ENCODE measurements at places on chromosomes 4 and X. TPM values are rescaled to one million over a fixed set of nuclear protein-coding genes. Genes with fewer than 3 reads are reported as not detected.

DNA sequence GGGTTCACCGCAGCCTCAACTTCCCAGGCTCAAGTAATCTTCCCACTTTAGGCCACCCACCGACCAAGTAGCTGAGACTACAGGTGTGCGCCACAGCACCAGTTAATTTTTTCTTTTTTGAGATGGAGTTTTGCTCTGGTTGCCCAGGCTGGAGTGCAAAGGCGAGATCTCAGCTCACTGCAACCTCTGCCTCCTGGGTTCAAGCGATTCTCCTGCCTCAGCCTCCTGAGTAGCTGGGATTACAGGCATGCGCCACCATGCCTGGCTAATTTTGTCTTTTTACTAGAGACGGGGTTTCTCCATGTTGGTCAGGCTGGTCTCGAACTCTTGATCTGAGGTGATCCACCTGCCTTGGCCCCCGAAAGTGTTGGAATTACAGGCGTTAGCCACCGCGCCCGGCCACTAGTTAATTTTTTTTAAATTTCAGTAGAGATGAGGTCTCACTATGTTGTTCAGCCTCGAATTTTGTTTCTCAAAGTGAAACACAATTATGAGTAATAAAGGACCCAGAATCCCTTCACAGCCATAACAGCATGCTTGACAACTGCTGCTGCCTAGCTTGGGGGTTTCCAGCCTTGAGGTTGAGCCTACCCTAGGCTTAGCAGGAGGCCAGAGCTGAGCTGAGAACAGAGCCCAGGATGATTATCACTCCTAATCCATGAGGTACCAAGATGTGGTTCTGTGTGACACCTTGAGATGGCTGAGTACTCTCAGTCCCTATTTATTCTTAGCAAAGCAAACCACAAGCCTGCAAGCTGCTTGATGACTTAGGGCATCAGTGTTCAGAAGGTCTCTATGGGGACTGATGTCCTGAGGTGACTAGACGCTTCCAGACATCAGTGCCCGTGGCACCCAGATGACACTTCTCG is 41.6 kb upstream of the NKRF start:
- no peak for DNase-seq

DNA sequence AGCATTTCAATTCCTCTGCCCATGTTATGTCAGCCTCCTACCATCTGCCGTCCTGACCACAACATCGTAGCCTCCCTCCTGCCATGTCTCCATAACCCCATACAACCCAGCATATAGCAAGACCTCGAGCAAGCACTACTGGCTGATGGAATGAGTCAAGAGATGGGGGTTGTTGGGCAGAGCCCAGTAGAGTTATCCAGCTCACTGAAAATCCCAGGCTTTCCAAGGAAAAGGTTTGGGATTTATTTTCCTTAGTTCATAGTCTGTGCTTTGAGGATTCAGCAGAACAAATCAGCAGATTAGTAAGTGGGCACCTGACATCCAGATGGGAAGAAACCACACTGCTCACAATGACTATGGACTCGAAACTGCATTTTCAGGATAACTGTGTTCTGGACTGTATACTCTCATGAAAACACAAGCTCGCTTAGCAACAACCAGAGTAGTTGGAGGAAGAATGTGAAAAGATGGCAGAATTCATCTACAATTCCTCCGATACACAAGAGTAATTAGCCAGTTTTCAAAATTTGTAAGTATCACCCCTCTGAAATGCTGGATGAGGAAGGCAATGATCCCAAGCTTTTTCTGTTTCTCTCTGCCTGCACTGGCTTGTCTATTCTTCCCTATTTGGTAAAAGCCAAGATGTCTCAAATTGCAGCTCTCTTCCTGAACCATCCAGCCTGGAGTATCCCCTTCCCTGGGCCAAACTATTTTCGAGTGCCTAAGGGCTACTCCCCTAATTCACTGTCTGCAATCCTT is 186.2 kb upstream of the TBL1X start:
- no peak for DNase-seq

DNA sequence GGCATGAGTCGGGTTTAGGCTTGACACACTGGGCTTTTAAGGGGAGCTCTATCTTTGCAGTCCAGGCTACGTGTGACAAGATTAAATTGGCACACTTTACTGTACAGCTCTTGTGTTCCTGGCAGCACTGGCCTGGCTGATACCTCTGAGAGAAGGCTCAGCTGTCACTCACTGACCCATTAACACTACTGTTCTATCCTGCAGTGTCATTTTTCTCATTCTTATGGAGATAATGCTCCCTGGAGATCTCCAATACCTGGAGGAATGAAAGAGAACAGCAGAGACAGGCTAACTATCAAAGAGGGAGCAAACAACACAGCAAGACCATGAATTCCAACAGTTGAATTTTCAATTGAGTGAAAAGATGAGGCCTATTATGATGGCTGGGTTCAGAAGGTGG is 1.7 kb upstream of the PDHA2 start:
- DNase-seq, result no peak

DNA sequence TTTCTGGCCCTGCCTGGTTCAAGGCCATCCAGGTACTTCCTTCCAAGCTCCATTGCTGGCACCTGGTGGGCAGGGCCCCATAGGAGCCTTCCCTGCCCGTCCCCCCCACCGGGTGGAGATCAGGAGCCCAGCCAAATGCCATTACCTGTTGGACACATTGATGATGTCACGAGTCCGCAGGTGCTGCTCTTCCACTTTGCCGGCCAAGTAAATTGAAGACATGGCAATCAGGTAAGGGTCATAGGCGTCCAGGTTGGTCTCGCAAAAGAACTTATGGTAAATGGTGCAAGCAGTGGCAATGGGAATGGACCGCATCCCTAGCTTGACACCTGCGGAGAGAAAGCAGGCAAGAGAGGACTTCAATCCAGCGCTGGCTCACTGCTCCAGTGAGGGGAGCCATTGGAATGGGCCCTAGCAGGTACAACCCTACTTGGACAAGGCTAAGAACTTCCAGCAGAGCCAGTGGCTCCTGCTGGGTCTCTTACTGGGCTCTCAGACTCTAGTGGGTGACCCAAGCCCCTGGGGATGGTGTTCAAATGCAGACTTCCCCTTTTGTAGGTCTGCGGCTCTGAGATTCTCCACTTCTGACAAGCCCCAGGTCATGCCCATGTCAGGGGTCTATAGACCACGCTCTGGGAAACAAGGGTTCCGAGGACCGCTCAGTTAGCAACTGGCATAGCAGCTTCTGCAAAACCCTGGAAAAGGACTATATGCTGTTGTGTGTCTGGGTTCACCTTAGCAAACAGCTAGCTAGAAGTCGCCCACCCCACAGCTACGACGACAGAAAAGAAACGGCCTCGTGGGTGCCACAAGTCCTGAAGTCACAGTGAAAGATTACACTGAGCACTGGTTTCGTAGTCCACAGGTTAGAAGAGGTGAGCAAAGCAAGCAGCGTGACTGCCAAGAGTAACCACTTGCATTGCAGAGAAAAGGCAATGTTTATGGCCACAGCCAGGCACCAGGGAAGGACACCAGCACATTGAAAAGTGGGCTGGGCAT is 2.8 kb downstream of the CCNQ start:
- DNase-seq, result no peak

GRCh38 chr4:71732066-71732465 is 51.8 kb downstream of the GC start:
- no peak for DNase-seq

DNA sequence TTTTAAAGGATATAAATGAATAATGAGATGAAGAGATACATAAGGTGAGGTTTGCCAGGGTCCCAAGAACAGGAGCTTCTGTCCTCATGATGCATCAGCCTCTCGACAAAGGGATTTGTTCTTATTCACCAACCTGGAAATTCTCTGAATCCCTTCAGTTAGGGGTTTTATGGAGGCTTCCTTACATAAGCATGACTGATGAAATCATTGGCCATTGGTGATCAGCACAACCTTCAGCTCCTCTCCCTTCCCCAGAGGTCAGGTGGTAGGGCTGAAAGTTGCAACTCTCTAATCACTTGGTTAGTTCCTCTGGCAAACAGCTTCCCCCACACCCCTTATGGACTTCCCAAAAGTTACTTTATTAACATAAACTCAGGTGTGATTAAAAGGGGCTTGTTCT is 222.0 kb downstream of the SPRY1 start:
- DNase-seq, result no peak

- no peak for DNase-seq
These were observed 369.5 kb downstream of the UBE2NL start for GRCh38 chrX:144253356-144253755.

DNA sequence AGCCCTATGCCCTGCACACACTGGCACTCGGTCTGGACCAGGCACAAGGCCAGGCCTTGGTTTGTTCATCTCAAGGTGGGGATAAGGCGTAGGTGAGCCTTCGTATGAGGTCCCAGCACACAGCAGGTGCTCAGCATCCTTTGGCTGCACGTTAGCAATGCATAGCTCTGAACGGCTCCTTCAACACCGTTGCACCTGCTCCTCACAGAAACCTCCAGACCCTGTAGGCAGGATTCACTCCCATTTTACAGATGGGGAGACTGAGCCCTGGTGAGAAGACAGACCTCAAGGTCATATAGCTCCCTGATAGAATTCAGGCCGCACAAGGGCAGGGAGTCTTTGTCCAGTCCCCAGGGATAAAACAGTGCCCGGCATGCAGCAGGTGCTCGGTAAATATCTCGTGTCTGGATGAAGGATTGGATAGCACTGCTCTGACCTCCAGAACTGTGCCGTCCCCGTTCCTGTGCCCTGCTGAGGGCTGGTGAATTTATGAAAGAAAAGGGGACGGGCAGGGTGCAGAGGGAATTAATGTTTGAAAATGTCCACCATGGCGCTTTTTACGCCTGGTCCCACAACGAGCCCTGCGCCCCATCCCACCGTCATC is 2.4 kb downstream of the PPP2R2C start:
- DNase-seq, result no peak

GRCh38 chr4:138773321-138773720 is 242.3 kb upstream of the NOCT start:
- no peak for DNase-seq

DNA sequence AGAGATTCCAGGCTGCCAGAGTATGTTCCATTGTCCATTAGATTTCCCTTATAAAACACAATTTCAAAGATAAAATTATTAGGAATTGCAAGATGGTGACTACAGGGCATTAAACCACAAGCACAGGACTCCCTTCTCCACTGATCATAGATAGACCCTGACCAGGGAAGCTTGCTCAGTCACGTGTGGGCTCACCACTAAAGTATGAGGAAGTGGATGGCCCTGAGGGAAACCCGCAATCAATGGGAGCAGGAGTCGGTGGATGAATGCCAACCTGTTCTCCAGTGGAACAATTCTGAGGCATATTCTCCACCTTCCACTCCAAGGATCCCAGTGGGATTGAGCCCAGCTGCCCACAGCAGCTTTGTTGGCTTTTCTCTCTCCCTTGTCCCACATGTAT is 515.7 kb downstream of the BCOR start:
- peak; percentile 27 for DNase-seq

- peak; percentile 88 for DNase-seq
These were observed 47.5 kb downstream of the MAGEA1 start for GRCh38 chrX:153226344-153227185.

DNA sequence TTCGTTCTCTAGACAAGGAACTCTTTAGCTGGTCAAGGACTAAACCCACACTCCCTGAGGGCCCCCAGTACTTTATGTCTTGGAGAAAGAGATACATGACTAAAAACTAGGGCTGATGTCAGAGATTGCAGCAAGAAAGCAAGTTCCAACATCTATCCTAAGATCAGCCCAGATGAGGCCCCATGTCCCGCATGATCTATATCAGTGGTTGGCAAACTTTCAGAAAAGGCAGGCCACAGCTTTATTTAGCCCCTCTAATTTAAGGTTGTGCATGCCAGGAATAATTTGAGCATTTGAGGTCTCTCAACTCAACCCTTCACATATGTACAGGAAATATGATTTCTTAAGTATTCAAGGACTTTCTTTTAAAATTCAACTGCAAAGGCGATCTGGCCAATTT is 44.1 kb upstream of the FRMD7 start:
- DNase-seq, result no peak

DNA sequence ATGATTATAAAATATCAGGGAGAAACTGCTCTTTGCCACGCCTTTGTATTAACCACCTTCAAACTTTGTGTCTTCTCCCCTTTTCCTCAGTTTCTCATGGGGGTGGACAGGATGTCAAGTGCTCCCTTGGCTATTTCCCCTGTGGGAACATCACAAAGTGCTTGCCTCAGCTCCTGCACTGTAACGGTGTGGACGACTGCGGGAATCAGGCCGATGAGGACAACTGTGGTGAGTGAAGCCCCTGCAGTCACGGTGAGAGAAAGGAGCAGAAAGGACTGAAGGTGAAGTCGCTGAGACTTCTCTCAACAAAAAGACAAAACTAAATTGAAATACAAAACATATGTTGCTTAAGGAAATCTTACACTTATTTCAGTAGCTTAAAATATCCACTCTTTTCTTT is 50.9 kb downstream of the RXFP1 start:
- DNase-seq, result no peak

GRCh38 chr4:677431-678293 is 3.3 kb downstream of the MYL5 start:
- peak; percentile 79 for DNase-seq

GRCh38 chr4:109499513-109499912 is 60.5 kb upstream of the MCUB start:
- DNase-seq, result no peak

DNA sequence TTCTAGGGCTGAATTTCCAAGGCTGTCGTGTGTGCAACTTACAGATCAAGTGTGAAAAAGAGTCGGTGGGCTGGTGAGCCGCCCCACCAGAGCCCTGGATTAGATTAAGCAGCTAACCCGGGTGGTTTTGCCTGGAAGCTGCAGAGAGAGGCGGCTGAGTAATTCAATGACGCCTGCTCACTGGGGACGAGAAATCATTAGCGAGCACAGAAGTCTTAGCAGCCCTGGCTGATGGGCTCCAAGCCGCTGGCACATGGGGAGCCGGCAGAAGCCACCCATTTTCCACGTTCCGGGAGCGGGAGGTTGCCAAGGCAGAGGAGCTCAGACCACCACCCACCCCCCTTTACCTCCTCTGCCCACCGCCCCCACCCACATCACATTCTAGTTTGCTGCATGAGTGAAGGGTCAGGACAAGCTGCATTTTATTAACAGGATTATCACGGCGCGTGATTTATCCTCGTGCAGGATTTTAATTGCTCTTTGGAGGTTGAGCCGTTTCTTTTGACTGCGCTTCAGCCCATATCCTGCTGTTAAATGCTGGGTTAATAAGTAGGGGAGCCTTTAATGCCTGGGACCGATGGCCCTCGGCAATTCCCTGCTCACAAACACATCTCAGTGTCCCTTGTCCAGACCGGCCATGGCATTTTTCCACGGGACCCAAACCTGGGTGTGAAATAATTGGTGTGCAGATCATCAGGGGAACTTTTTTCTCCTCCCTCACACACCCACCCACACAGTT is 19.1 kb downstream of the BCOR start:
- no peak for DNase-seq

- DNase-seq, result no peak
These were observed 126.3 kb upstream of the CBR4 start for GRCh38 chr4:169136330-169136729.

GRCh38 chr4:25320773-25321172 is 8.2 kb downstream of the ZCCHC4 start:
- peak; percentile 83 for DNase-seq

Gene SPANXC
- total RNA-seq, result not detected

Gene CXCL11
- total RNA-seq, result not detected

Gene GUCY1B1
- 0.33 TPM for total RNA-seq

Gene GPR34
- total RNA-seq, result not detected

Measured in mammary epithelial cell (primary cell).